ENCODE measurements at places on chromosomes 1 and 21.
A peak's percentile ranks its signal among the peaks of the same experiment; 100 is the strongest.

GRCh38 chr1:209554761-209555611 is 28.5 kb upstream of the CAMK1G start:
- DNase-seq = no peak

DNA sequence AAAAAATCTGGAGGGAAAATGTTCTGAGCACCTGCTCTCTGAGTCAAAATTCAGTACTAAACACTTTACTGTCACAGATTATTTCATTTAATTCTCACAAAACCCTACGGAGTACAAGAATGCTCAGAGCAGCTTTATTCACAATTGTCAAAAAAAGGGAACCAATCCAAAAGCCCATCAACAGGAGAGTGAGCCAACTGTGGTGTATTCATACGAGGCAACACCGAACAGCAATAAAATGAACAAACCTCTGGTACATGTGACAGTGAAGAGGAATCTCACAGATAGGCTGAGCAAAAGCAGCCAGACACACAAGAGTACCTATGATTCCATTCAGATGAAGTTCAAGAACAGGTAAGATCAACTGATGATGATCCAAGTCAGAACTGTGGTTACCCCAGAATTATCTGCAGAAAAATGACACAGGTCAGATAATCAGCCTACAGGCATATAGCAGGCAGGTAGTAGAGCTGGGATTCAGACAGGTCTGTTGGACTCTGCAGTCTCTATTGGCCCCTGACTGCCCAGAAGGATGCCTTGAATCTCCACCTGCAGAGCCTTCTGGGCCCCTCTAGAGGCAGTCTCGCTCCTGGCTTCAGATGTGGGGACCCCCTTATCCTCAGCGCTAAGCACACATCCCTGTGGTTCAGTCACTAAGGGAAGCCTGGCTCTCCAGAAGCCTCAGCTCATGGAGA is 19.2 kb downstream of the SLC9A1 start:
- no peak for DNase-seq

GRCh38 chr1:222461941-222462340 is 86.0 kb downstream of the HHIPL2 start:
- DNase-seq = no peak

GRCh38 chr1:21773585-21773984 is 9.4 kb downstream of the USP48 start:
- DNase-seq = no peak

DNA sequence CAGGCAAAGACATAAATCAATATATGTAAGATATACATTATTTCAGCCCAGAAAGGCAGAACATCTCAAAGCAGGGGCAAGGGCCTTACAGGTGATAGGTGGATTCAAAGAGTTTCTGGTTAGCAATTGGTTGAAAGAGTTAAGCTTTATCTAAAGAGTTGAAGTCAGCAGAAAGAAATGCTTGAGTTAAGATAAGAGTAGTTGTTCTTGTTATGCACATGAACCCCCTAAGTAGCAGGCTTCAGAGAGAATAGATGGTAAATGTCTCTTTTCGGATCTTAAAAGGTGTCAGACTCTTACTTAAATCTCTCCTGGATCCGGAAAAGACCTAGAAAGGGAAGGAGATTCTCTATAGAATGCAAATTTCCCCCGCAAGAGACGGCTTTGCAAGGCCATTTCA is 8.3 kb upstream of the ZBTB40 start:
- DNase-seq = no peak

DNA sequence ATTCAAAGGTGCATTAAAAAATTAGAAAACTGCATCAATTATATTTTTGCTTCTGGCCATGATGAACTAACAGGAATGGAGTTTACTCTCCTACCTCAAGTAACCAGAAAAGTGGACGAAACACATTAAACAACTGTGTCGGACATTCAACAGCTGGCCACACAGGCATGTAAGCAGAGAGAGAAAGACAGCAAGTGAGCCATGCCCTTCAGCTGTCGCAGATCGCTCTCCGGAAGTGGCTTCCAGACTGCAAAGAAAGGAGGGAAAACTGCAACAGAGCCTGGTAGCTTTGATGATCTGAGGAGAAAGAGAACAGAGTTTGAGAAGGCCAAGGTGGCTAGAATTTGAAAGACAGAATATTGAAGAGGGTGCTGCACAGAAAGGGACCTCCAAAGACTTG is 557.2 kb downstream of the MATN1 start:
- DNase-seq = no peak

DNA sequence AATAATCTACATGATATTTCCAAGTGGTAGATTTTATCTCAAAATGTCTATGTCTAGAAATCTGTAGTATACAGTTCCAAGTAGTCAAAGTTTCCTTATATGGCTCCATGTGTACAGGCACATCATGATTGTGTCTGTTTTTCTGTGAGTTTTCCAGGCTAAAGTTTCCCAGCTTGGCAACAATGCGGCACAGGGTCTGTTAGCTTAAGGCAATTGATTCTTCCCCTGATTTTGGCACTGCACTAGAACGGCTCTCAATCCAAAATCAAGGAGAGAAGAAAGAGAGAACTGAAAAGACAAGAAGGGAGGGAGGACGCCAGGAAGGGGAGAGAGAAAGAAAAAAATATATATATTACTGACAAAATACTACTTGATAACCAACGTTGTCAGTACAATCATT is 193.9 kb upstream of the SNX7 start:
- no peak for DNase-seq

- no peak for DNase-seq
Measured at GRCh38 chr1:211415700-211416099, 76.3 kb downstream of the RD3 start.

DNA sequence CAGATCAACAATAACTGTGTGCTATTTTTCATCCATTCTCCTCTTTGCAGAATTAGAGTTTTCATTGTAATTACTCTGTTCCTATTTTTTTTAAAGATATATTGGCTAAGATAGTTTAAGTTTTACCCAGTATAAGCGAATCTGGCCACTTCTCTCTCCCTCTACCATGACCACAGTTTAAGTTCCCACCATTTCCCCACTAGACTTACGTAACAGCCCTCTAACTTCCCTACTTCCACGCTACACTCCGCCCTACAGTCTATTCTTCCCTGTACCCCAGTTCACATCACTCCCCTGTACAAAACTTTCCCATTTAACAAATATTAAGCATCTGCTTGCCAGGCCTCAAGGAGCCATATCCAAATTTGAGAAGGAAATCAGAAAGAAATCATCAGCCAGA is 16.5 kb downstream of the CTSK start:
- DNase-seq = no peak

DNA sequence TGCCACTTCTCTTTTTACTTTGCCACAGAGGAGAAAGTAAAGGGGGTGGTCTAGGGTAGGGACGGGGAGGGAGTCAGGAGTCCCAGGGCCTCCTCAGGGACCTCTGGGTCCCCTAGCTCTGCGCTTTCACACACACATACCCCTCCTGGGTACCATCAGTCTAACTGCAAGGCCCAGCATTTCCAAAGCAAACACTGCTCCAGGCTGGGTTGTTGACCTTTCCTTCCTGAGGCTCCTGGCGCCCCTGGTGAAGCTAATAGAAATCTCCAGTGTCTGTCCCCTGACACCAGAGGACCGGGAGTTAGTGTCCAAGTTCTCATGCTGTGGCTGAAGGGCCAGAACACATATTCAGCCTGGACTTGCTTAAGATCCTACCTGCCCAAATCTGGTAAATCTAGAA is 3.9 kb downstream of the TMEM63A start:
- DNase-seq = no peak

- peak; percentile 4 for DNase-seq
Measured at GRCh38 chr1:221594576-221594975, 147.3 kb downstream of the DUSP10 start.

DNA sequence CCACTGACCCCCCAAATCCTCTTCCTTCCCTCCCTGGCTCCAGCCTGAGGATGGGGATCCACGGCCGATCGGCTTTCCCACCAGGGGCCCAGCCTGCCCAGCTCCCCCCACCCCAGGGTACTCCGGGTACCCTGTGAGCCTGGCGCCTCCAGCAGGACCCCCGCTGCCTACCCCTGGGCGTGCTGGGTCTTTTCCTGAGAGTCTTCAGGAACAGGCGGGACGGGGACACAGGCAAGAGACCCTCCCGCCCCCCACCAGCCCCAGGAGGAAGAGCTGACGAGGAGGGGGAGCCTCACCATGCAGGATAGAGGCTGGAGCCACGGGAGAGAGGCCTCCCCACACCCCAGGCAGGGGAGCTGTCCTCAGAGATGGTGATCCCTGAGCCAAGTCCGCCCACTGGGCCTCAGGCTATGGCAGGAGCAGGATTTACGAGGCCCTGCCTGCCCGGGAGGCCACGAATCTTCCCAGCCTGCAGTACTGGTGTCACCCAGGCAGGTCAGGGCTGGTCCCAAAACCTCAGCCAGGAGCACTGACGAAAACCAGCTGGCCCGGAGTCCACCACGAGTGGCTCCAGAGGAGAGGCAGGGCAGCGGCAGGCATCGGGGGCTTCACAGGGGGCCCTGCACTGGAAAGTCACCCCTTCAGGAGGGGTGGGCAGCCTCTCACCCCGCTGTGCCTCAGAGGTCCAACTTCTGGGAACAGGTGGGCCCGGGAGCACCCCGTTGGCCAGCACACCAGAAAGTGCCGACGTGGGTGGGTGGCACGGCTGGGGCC is 58.0 kb downstream of the MEGF6 start:
- DNase-seq = peak; percentile 65

- peak; percentile 42 for DNase-seq
Measured at GRCh38 chr1:207868251-207868773, 42.6 kb downstream of the CD34 start.

- DNase-seq = no peak
Measured at GRCh38 chr1:3211582-3212375, 142.8 kb downstream of the PRDM16 start.

- no peak for DNase-seq
Measured at GRCh38 chr21:33643658-33644311, 1.5 kb downstream of the ITSN1 start.

GRCh38 chr1:151513626-151514121 is 2.5 kb downstream of the CGN start:
- no peak for DNase-seq

- no peak for DNase-seq
Measured at GRCh38 chr1:194353121-194353520, 1166.7 kb upstream of the B3GALT2 start.

DNA sequence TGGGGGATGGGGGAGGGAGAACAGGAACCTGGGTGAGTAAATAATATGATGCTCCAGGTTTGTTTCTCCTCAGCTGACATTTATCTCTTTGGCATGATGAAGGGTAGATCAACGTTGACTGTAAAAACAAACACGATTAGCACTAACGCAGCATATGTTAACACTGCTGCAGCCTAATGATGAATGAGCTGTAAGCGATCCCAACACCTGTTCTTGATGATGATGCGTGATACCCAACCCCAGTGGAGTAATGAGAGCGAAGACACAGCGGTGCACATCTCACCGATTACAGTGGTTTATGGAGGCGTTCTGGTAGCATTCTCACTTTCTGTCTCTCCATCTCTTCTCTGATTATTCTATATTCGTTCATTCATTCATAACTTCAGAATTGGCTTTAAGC is 640.4 kb downstream of the USP25 start:
- DNase-seq = no peak

- peak; percentile 63 for DNase-seq
Measured at GRCh38 chr1:46569884-46570725, 18.7 kb upstream of the KNCN start.

GRCh38 chr1:235831148-235831547 is 35.6 kb downstream of the LYST start:
- DNase-seq = peak; percentile 58

- no peak for DNase-seq
Measured at GRCh38 chr21:42269386-42269785, 45.8 kb downstream of the TFF3 start.

DNA sequence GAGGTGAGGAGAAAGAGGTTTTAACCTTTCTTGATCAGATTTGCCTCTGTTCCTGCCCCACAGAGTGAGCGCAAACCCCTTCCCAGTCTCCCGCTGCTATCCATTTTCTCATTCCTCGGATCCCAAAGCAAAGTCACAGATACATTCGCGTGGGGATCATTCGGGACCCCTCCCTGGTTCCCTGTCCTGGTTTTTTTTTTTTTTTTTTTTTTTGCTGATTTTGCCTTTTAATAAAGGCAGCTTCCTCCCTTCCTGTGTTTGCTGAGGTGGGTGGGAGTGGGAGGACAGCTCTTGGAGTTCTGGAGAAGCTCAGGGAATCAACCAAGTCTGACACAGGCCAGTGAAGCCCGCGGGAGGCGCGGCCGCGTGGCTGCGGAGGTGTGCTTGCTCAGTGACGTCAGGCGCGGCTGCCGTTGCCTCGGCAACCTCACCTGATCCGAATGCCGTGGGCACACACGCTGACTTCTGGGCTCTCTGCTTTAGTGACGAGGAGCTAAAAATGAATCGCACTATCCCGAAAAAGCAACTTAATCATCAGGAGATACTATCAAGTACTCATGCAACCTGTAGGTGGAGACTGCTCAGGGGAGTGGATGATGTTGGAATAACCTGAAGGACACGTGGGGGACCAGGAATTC is 106.4 kb downstream of the TBX19 start:
- DNase-seq = no peak

- no peak for DNase-seq
Measured at GRCh38 chr1:91645031-91645430, 144.4 kb downstream of the CDC7 start.

GRCh38 chr21:45322960-45323461 is 35.3 kb upstream of the POFUT2 start:
- DNase-seq = peak; percentile 36

- no peak for DNase-seq
Measured at GRCh38 chr1:206708058-206708457, 23.4 kb downstream of the MAPKAPK2 start.

DNA sequence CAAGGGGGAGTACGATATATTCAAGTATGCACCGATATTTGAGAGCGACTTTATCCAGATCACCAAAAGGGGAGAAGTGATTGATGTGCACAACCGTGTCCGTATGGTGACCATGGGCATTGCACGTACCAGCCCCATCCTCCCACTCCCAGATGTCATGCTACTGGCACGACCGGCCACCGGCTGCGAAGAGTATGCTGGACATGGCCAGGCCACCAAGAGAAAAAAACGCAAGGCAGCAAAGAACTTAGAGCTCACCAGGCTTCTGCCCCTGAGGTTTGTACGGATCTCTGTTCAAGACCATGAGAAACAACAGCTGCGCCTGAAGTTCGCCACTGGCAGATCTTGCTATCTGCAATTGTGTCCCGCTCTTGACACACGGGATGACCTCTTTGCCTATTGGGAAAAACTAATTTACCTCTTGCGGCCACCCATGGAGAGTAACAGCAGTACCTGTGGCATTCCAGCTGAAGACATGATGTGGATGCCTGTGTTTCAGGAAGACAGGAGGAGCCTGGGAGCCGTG is 16.5 kb downstream of the ATF3 start:
- DNase-seq = no peak

GRCh38 chr1:14679027-14679688 is 80.7 kb downstream of the KAZN start:
- DNase-seq = no peak

DNA sequence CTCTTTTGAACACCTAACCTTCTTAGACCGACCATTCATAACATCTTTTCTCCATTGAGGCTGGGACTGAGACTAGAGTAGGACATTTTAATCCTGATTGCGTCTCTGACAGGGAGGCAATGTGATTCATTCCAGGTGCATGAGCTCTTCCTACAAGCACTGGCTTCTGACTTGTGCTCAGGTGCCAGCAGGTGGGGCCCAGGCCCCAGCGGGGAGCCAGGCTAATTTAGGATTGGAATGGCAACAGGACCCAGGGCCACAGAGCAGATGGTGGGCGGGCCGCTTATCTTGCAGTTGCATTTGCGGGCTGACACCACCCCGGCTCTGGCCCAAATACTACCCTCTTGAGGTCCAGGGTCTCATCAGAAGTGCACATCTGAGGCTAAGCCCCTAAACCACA is 4.1 kb downstream of the GPA33 start:
- DNase-seq = no peak

All from AG10803 (cell line).